ENCODE measurements at places on chromosomes 7 and 10.

DNA sequence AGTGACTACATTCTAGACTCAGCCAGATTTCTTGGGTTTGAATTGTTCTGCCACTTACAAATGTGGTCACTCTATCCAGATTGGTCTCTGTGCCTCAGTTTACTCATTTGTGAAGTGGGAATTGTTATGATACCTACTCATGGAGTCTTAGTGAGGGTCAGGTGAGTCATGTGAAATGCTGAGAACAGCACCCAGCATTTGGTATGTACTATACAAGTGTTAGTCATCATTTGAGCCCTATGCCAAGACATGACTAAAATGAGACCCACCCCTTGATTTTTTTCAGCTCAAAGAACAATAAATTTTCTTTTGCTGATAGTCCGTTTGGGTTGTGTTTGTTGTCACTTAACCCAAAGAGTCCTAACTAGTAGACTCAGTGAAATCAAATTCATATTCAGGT, 92.8 kb downstream of the CHN2 start:
- DNase-seq, result peak; percentile 50

DNA sequence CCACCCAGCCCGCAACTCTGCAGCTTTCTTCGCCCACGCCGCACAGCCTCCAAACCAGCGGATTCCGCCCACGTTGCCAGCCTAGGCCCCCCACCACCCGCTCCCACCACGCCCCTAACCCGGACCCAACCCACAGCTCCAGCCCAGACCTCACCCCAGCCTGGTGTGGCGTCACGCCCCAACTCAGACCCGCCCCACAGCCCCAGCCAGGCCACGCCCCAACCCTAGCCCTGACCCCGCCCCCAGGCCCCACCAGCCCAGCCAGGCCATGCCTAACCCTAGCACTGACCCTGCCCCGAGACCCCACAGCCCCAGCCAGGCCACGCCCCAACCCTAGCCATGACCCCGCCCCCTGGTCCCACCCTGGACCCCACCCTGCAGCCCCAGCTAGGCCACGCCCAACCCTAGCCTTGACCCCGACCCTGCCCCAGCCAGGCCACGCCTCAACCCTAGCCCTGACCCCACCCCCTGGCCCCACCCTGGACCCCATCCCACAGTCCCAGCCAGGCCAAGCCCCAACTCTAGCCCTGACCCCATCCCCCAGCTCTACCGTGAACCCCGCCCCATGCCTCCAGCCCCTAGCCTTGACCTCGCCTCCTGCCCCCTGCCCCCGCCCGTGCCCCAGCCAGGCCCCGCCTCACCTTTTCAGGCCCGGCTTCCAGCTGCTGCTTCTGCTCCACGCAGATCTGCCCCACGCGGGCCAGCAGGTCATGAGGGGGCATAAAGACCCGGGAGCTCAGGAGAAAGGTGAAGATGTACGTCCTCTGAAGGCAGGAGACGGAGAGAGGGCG, 64.0 kb downstream of the RASGEF1A start:
- DNase-seq, result no peak

DNA sequence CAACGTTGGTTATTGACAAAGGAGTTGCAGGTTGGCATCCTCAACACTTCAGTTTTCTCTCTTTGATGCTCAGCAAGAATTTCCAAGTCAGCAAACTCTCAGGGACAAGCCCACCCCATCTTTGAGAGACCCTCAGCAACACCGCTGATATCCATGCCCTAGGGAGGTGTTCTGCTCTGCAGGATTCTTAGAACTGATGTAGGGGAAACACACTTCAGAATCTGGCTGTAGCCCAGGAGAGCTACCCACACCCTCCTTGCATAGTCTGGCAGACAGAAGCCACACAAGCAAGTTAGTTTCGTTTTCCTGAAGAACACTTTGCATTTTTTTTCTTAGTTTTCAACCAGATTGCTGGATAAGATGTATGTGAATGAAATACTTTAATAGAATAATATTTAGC, 822 bp downstream of the SAMD9L start:
- no peak for DNase-seq

DNA sequence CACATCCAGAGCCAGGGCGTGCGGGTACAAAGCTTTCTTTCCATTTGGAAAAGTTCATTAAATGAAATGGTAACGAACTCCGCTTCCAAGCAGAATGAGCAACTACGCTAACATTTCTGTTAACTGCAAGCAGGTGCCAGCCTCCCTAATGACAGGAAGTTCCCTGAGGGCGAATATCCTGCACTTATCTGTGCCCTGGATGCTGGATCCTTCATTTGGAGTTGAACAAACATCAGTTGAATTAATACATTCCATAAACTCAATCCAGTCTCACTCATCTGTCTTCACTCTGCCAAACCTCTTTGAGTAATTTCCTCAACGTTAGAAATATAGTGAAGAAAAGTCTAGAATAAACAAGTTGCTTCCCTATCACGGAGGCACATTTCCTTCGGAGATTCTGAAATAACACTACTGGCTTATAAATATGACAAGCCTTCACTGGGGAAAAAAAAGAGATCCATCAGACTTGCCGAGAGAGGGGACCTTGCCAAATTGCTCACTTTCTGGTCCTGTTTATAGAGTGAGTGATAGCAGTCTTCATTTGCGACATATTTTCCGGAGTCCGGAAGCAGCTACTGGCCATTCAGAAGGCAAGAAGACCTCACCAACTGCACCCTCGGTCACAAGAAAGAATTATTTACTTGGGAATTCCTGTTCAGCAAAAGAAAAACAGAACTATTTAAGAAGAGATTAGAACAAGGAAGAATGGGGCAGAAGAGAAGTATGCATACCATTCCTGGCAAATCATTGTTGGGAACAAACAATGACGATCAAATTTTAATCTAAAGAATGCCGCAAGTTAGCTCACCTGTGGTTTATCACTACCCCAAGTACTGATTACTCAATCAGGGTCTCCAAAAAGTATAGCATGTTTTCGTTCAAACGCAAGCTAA, 196.4 kb downstream of the FAM107B start:
- DNase-seq, result peak; percentile 57

DNA sequence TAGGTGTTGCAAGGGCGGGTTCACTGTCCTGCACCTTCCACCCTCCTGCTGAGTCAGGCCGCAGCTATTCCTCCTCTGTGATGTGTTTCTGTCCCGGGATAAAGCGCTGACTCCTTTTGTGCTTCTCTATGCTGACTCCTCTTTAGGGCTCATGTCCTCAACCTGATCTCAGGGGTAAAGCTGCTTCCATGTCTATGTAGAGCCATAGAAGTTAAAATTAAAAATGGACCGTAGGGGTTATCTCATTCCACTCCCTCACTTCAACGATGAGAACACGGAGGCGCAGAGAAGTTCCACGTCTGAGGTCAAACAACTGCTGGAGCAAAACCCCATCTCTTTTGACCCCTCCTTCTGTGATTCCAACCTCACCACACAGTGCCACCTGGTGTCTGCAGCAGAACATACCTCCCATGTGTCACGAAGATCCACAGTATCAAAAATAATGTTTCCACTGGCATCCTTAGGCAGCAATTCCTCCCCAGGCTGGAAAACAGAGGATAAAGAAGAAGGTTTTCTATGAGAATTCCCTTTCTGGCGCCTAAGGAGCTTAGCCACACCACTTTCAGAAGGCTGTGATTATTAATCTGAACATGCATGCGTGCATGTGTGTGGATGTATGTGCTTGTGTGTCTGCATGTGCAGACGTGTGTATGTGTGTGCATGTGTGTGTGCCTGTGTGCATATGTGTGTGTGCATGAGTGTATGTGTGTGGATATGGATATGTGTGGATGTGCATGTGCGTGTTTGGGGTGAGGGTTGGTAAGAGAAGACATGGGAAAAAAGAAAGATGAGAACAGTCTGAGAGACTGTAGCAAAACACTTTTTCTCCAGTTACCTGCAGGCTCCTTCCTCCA, 81.2 kb upstream of the UCN3 start:
- DNase-seq, result peak; percentile 87

- no peak for DNase-seq
Observed at GRCh38 chr7:113197274-113197673, 78.9 kb upstream of the SMIM30 start.

DNA sequence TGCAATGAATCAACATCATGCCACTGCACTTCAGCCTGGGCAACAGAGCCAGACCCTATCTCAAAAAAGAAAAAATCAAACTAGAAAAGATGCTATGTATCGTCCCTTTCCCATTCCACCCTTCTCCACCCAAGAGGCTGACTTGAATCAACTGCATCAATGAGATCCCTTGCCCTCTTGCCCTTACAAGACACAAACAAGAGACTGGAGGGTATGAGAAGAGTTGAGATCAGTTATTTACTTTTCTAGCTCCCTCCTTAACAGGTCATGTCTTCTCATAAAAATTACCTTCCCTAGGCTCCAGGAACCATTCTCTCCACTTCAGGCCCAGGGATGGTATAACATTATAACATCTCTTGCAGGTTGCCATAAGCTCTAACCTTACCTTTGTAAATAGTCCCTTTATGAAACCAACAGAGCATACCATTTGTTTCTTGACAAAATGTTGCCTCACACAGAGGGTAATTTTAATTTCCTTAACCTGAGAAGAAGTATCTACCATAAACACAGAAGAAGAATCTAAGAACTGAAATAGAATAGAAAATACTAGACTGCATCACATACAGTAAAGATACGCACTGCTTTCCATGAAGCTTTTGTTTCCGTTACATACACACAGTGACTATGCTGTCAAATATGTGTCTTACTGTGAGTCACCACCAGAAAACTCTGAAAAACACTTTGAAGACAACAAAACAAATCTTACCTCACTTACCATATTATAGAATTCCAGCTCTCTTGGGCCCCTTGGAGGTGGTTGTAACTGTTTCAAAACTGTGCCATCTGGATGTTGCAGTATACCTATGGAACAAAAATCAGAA, 30.5 kb downstream of the IPMK start:
- no peak for DNase-seq

DNA sequence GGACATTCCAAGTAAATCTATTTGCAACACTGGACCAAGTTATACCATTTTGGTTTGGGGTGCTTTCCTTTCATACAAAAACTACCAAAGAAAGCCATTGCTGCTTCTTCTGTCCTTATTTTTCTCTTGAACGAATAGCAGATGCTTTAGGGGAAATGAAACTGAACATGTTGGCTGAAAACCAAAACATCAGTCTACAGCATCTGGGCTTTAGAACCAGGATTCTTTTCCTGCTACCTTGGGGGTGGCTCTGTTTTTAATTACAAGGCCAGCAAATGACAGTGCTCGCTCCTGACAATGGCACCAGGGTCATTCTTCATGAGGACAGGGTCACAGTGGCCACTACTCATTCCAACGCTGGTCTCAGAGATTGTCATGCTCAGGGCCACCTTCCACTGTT, 80.3 kb downstream of the WDR11 start:
- no peak for DNase-seq

GRCh38 chr10:131311661-131312477, at the start of gene TCERG1L:
TSS of gene TCERG1L (minus strand) at chr10:131311721. CDS start at chr10:131311635, 86 bp downstream.
- DNase-seq, result no peak

GRCh38 chr7:88314061-88314491, 7.4 kb upstream of the STEAP4 start:
- DNase-seq, result no peak

DNA sequence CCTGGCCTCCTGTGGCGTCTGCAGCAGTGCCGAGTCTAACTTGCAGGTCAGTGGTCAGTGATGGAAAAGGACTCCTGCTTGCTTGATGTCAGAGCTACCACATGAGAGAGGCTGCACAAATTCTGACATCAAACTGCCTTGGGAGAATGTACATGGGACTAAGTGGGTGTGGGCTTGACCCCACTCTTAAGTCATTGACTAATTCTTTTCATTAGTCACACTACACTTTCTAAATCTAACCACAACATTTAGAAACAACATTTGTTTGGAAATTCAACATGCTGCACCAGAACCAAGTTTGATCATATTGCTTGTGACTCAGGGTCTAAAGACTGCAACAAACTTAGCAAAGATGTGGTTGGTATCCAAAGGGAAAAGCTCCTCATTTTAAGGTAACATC, 24.4 kb upstream of the CDC14C start:
- no peak for DNase-seq

- no peak for DNase-seq
Observed at GRCh38 chr7:17787257-17787656, 153.0 kb downstream of the SNX13 start.

- DNase-seq, result no peak
Observed at GRCh38 chr10:8721650-8722049, 667.2 kb downstream of the GATA3 start.

- no peak for DNase-seq
Observed at GRCh38 chr7:157282141-157282801, 54.5 kb upstream of the DNAJB6 start.

DNA sequence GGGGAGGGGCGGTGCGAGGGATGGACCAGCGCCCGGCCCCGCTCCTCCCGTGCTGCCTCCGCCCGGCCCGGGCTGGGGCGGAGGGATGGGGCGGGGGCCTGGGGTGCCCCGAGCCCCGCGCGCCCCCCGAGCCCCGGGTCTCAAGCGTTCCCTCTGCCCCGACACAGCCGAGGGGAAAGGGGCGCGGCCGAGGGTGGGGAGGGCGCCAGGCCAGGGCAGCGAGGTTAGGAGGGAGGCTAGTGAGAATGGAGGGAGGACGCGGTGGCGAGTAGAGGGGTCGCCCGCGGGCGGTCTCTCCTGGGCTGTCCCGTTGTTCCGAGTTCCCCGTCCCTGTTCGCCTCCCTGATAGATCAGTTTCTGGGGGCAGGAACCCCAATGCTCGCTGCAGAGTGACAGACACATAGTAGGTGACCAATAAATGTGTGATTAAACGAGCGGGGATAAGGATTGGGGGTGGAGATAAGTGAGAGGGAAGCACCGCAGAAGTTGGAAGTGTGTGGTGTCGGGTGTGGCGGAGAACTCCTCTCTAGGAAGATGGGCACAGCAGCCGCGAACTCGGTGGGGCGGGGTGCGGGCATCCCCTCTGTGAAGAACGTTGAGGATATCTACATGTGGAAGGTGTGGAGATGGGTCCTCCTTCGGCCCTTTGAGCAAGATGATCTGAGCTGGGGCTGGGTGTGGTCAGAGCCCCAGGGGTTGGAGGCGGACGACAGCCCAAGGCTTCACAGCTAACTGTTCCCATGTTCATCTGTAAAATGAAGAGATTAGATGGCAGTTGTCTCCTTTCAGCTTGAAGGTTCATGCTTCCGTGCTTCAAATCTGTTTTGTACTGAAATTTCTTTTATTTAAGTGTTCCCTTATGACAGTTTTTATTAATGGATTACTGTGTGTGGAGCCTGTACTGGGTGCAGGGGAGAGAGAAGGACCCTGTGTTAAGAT, 580 bp downstream of the ZNF775 start:
- DNase-seq, result peak; percentile 53

DNA sequence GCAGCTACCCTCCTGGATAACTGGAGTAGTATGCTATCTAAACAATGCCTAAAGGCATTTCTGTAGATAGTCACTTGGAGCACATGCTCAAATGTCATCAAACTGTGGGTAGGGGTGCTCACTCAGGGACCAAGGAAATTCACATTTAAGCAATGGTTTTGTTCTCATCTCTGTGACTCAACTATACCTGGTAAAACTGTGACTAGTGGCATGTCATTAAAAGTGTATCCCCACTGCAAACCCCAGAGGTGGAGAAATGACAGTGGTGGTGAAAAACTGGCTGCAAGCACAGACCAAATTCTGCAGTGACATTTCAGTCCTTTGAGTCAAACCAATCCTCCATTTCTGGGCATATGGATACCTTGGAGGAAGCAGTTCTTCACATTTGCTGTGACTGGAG, 134.2 kb upstream of the EFCAB10 start:
- DNase-seq, result no peak
